ENCODE measurements at places on chromosomes 16 and 17.

GRCh38 chr16:24969071-24969470 is 46.1 kb downstream of the ARHGAP17 start:
- no peak for DNase-seq

DNA sequence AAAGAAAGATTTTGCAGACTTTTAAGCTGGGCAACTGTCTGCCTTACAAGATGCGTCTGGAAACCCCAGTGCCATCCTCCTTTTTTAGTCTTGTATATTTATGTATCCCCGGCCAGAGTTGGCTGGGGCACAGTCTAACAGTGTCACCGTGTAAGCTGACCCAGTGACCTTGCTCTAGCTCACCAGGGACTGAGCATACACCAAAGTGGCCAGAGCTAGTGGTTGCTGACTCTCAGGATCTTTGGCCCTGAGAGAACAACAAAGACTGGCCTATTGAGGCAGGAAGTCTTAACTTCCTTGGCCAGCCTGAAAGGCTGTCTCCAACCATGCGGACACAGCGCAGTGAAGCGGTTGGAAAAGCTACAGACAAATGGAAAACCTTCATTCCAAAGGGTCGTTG is 745.2 kb downstream of the WWOX start:
- DNase-seq, result no peak

GRCh38 chr17:31550389-31551056 is 159.0 kb downstream of the RAB11FIP4 start:
- DNase-seq, result no peak

DNA sequence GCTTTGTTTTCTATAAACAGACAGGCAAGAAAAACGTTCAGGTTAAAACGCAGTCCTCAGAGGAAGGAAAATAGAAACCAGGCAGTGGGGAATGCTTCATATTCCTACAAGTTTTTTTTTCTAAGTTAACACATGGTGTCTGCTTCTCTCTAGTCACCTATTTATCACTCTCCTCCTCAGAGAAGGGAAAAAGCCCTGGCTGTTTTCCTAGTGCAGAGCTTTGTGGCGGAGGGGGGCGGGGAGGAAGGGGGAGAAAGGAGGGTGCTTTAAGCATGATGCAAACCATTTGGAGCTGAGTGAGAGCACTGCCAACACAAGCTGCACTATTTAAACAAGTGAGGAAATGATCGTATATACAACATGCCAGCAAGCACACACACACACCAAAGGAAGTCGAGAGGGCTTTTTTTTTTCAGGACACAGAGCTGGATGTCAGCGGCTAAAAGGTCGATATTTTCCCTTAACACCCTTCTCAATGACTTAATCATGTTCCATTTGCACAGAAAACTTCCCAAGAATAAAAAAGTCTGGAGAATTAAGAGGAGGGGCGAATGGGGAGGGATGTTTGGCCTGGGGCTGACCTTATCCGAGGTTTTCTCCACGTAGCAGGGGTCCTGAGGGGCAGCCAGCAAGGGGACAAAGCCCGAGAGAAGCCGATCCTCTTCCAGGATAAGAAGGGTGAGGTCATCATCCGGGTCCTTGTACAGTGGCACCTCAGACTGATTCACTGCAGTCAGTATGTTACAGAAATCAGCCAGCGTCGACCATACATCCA is 117.4 kb downstream of the HIC1 start:
- DNase-seq, result no peak

DNA sequence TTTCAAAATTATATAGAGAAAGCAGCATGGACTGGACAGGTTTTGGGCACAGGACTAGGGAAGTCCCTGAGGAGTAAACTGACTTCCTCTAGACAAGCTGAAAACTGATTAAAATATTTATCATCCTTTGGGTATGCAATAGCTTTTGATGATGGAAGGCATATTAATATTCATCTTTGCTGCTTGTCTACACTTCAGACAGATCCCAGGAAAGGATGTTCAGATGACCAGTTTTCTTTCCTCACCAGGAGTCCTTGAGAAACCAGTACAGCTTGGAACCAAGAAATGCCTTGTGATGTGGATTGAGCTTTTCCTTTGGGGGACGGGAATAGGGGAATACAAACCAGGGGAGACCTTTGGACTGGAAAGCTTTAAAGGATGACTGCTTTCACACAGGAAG is 195.5 kb downstream of the FTO start:
- no peak for DNase-seq

- DNase-seq, result no peak
Observed at GRCh38 chr17:56804454-56804853, 29.3 kb downstream of the C17orf67 start.

- DNase-seq, result no peak
Observed at GRCh38 chr16:26111900-26112299, 420.1 kb downstream of the HS3ST4 start.

DNA sequence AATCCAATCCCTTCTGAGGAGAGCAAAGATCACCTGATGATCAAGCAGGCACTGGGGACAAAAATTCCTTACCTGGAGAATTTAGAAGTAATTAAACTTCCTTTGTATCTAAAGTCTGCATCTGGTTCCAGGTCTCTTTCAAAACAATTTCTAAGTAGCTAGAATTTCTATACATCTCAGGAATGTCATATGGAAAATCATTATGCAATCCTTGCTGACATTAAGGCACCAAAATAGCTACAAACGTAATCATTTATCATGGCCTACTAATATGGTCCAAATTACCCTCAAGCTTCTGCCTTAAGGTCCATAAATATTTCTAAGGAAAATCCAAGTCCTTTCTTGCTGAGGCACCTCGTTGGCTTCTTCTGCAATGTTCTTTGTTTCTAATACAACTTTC is 32.9 kb upstream of the YPEL2 start:
- no peak for DNase-seq

GRCh38 chr17:16622540-16623277 is 30.9 kb downstream of the ZNF624 start:
- DNase-seq, result no peak

- DNase-seq, result peak; percentile 98
Observed at GRCh38 chr16:68470461-68471150, 22.3 kb upstream of the SMPD3 start.

GRCh38 chr17:80361495-80362220 is 53.3 kb upstream of the ENDOV start:
- DNase-seq, result no peak

- DNase-seq, result no peak
Observed at GRCh38 chr17:4082136-4082924, 60.5 kb downstream of the ZZEF1 start.

DNA sequence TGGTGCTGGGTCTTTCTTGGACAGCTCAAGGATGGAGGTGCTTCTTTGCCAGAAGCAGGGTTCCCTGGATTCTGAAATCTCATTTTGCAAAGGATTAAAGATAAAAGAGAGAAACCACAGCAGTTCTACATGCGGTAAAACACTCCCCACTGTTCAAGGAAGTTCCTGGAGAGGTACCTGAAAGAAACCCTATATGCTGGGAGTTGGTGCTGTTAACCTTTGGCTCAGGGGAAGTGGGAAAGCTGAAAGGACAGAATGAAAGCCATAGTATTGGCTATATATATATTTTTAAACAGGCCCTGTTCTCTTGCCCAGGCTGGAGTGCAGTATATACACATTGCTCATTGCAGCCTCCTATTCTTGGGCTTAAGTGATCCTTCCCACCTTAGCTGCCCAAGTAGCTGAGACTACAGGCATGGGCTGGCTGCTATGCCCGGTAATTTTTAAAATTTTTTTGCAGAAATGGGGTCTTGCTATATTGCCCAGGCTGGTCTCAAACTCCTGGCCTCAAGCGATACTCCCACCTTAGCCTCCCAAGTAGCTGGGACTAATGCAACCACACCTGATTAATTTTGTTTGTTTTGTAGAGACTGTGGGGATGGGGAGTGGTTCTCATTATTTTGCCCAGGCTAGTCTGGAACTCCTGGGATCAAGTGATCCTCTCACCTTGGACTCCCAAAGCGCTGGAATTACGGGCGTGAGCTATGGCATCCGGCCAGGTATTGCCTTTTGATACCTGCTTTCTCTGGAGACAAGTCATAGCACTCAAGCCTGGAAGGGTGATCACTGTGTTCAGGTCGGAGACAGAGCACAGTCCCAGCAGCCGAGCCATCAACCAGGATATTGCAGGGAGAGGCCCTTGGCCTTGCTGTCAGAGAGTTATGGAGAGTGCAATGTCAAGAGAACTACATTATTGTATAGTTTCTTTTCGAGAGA is 55.2 kb downstream of the MSI2 start:
- no peak for DNase-seq

DNA sequence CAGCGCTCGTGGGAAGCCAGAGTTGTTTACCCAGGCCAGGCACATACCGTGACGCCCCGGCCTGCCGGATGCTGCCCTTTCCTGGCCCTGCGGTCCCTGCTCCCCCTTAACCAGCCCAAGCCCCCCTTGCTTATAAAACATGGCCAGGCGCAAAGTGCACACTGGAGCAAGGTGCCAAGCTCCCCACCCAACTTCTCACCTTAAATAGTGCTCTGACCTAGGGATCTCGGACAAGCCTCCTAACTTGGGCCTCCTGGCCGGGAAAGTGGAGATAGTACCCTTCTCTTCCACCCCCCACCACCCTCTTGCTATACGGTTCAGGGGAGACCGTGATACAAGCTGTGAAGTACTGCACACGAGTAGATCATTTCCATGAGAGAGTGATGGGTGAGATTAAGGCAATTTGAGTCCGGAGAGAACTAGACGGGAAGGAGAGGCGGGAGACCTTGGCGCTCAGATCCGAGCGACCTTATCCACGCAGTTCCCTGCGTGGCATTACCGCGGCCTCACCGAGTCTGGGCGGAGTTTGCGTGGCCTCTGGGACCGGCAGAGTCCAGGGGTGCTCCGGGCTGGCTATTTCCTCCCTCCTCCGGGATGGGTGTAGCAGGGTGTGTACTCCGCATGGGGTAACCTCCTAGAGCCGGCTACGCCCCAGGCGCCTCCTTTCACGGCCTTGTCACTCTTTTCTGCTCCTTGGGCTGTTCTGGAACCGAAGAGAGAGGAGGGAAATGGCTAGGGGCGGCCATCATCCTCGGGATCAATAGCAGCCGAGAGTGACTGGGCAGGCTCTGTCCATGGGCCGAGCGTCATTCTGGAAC is 4.4 kb upstream of the LHX1 start:
- no peak for DNase-seq

DNA sequence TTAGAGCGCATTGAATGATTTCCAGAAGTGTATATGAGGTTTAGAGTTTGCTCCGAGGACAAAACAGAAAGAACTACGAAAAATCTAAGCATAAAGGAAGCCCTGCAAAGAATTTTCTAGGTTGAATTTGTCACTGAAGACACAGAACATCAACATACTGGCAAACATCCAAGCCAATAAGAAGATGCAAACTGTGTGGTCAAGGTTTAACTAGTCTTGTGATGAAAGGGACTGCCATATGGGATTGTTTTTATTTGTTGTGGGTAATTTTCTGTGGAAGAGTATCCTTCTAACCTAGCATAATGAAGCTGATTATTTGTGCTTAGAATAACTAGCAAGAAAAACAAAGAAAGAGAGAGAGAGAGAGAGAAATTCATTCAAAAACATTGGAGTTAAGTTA is 492.0 kb upstream of the ERCC4 start:
- no peak for DNase-seq

DNA sequence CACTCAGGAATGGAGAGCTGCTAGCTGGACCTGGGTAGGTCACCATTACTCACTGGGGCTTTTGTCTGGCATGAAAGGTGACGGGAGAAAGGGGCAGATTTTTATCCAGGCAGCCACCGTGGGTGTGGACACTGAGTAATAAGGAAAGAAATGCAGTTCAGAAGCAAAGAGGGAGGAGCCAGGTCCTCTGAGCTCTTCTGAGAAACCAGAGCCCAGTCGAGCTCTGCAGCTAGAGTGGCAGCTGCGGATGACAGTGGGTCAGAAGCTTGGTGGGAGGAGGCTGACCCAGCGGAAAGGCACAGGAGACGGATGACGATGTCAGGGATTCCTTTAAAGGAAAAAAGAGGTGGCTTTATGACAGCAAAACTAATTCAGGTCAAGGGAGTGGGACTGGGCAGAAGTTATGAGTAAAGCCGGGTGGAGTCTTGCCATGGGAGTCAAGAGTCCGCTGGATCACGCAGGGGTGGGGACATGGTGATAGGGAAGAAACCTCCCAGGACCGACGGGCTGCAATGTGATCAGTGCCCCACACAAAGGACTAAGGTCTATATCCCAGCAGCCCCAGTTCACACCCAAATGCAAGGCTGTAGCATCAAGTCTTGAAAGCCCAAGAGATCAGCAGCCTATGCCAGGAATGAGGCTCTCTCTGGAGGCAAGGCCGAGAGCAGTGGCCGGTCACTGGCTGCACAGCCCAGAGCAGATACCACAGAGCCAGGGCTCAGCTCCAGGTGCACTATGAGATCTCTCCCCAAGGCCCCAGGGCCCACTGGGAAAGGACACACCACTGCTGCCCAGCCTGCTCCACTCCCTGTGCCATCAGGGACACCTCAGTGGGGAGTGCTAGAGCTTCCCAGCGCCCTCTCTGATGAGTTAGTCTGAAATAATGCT is 6.3 kb upstream of the MNT start:
- no peak for DNase-seq

DNA sequence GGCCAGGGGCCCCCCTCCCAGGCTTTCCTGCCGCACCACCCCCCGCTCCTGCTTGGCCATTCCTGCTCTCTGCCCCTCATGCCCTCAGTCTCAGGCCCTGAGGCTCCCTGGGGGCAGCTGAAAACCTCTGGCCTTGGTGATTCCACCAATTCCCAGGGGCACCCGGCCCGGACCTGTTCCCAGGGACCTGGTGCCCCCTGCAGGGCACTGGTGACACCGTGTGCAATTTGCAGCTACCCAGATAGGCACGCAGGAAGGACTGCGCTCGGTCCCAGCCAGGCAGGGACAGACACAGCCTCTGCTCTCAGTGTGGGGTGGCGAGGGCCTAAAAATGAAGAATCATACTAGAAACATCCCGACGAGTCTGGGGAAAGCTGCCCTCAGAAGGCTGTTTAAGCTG is 13.4 kb downstream of the WFDC1 start:
- DNase-seq, result peak; percentile 1

DNA sequence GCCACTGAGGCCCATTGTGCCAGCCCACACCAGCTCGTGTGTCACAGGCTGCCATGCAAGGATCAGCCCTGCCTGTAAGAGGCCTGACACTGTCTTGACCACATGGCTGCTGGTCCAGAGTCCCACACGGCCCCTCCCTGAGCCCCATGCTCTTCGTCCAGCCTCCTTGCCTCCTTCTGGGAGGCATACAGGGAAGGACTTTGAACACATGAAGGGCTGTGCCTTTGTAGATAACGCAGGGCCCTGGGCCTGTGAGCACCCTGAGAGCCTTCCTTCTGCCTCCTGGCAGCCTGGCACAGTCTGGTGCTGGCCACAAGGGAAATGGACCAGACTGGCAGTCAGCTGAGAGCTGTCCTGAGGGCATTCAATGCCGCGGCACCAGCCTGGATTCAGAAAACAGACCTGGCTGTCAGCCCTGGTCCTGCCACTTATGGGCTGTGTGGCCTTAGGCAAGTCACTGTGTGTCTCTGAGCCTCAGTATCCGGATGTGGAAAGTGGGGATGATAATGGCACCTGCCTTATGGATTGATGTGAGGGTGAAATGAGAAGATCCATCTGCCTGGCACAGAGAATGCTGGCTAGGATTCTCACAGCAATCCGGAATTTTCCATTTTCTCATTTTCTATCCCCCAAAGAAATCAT is 19.2 kb upstream of the SPNS2 start:
- no peak for DNase-seq
